ENCODE measurements at places on chromosomes 2 and 18.

- DNase-seq: no peak
These were observed 73.0 kb upstream of the TMEM17 start for GRCh38 chr2:62578803-62579640.

GRCh38 chr2:216181351-216181750 lies 72.2 kb downstream of the XRCC5 start:
- no peak for DNase-seq

DNA sequence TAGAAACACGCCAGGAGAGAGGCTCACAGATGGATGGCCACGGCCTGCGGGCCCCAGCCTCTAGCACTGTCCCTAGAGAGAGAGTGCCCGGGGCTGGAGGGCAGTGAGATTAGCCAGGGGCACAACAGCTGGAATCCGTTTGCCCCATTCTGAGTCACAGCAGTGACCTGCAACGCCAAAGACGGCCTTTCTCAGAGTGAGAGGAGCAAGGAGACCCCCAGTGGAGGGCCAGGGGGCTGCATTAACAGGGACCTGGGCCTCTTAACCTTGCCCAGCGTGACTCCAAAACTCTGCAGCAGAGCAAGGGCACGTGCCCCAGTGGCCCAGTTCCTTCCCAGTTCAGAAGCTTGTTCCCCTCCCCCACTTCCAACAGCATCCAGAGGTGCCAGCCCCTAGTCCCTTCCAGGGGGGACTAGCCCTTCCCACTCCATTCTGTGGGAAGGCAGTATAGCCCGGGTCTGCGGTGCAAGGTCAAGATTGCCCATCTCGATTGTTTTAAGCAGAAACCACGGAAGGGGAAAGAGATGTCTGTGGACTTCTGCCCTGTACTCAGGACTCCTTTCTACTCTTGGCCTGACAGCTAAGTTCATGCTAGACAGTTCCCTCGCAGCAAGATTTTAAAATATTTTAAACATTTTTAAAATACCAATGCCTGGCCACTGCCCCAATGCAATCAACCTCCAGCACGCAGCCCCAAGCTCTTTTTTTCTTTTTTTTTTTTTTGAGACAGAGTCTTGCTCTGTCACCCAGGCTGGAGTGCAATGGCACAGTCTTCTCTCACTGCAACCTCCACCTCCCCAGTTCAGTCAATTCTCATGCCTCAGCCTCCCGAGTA lies 50.9 kb upstream of the BIN1 start:
- peak; percentile 4 for DNase-seq

DNA sequence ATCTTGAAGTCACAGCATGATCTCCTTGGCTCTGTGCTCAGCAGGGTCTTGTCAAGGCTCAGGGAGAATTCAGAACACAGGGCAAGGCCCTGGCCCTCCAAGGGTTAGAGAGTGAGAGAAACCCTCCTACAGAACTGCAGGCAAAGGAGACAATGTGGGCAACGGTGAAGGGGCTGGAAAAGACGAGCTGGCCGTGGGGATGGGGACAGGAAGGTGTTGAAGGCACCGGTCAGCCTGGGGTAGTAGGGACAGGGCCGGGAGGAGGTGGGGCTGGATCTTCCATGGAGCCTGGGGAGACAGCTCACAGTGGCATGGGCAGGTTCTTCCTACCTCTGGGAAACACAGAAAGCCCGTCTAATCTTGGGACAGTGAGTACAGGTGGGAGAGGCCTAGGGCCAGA lies 92.2 kb upstream of the MCFD2 start:
- DNase-seq: no peak

GRCh38 chr2:237742614-237743013 lies 56.0 kb upstream of the RBM44 start:
- no peak for DNase-seq

DNA sequence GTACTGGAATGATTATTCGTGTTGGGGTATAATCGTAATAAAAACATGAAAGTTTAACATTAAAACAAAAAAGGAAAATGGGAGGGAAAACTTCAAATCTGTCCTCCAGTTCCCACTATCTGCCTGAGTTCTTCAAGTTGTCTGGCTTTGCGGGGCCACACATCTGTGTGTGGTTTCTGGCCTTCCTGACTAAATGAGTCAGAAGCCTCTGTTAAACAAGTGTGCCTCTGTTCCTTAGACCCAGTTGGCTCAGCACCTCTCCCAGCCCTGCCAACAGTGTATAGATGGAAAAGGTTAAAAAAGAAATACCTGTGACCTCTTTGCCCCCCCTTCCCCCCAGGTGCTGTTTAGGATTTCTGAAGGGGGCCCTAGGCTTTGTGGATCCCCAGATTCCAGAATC lies 30.2 kb downstream of the XDH start:
- peak; percentile 34 for DNase-seq

- no peak for DNase-seq
These were observed 176.0 kb upstream of the COL3A1 start for GRCh38 chr2:188798159-188798558.

Data from activated CD4-positive, alpha-beta memory T cell treated with anti-CD3 and anti-CD28 coated beads for 36 hours (primary cell).